ENCODE measurements at places on chromosomes 4 and X.

DNA sequence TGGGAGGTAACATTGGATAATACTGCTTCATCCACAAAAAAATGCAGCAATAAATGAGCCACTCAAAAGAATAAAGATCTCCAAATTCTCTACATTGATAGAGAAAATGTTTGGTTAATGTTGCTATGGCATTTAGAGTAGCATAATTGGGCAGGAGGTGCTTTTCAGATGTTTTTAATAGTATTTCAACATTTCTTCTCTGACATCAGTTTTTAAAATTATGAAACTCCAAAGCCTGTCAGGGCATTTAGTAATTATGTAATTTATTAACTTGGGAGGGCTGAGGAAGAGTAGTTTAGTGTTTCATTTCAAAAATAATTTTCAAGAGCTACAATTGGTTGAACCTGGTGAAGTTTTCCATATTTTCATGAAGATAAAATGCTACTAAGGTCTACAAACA is 211.3 kb upstream of the INTU start:
- no peak for DNase-seq

- no peak for DNase-seq
Observed at GRCh38 chr4:41236032-41236431, 20.7 kb upstream of the UCHL1 start.

- no peak for DNase-seq
Observed at GRCh38 chr4:17132226-17132625, 233.8 kb upstream of the LDB2 start.

- no peak for DNase-seq
Observed at GRCh38 chr4:11565899-11566298, 137.2 kb upstream of the HS3ST1 start.

- no peak for DNase-seq
Observed at GRCh38 chr4:108155373-108155772, 13.4 kb downstream of the LEF1 start.

DNA sequence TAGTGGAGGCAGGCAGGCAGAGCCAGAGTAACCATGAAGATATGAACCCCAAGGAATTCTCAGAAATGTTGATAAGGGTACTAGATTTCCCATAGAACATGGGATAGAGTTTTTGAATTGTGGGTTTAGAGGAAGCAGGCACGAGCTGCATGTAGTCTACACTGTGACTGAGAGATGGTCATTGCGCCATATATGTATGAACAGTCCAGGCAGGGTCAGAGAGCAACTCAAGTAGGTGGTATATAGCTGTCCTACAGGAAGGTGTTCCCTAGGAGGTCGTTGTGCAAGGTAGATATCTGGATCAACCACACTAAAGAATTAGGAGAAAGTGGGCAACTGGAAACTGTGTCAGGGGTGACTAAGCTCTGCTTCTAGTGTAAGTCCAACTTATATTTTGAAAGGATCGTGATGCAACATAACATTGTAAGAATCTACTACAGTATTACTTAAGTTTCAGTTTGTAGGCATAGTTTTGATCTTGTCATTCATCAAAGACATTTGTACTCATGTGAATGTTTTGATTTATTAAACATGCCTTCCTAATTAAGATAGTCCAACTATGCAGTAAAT is 94.6 kb downstream of the HPGD start:
- no peak for DNase-seq

DNA sequence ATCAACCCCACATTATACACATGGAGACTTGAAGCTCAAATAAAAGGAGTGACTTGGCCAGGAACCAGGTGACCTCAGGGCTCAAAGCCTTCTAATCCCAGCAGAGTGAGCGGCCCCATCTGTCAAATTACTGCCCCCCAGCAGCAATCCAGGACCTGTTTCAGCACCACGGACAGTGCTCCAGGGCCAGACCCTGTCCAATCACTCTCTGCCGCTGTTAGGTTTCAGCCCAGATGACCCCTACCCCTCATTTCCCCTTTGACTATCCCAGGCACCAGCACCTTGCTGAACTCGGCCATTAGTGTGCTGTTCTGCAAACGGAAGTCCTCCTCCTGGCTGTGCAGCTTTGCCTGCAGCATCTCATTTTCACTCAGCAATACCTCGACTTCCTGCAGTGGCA is 5.1 kb downstream of the GRIPAP1 start:
- DNase-seq, result no peak

DNA sequence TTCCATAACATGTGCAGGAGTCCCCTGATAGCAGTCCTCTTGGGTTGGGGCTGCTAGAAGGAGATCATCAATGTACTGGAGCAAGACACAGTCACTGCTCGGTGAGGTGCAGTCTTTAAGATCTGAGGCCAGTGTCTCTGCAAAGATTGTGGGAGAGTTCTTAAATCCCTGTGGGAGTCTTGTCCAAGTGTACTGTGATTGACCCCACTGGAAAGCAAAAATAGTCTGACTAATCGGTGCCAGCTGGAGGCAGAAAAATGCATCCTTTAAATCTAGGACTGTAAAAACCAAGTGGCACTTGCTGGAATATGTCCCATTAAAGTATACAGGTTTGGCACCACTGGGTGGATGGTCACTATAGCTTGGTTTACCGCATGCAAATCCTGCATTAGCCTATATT is 31.1 kb downstream of the SULT1E1 start:
- no peak for DNase-seq

DNA sequence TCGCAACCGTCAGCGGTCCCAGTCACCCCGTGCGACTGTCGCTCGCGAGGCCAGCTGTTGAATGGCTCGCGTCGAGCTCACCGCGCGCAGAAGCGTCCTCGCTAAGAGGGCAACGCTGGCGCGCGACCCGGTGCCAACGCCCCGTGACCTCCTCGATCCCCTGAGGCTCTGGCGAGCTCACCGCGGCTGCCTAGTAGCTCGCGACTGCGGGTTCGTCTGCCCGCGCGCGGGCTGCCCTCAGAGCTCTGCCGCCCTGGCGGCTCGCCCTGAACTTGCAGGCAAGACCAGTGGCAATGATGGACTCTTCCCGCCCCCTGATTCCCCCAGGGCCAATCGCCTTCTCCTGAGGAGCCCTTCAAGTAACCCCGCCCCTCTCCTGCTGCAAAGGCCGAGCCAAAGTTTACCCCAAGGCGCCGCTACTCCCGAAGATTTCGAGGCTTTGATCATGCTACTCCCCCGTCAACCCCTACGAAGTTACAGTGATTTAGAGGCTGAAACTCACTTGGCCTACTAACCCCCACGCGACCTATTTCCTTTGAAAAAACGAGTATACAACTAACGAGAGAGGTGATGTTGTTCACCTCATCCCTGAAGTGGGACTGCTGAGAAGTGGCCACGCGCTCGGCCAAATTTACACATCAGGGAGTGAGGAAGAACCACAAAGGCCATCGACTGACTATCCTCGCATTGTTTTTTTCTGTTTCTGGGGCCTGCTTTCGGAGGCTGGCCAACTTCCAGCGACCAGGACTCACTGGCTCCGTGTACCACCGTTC is 37.5 kb downstream of the PGRMC1 start:
- DNase-seq, result no peak

GRCh38 chr4:109359040-109359646 is 56.7 kb upstream of the COL25A1 start:
- DNase-seq, result no peak

DNA sequence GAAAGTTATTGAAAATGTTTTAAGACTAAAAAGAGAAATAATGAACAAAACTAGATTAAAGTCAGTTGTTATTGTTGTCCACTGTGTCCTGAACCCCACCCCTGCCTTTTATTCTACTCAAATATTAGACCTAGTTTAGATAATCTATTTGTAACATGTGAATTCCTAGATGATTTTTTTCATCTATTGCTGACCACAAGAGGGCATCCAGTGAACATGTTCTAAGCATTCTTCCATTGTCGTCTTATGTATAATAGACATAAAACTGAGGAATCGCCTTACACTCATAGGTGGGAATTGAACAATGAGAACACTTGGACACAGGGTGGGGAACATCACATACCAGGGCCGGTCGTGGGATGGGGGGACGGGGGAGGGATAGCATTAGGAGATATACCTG is 36.4 kb upstream of the HPRT1 start:
- DNase-seq, result peak; percentile 0

DNA sequence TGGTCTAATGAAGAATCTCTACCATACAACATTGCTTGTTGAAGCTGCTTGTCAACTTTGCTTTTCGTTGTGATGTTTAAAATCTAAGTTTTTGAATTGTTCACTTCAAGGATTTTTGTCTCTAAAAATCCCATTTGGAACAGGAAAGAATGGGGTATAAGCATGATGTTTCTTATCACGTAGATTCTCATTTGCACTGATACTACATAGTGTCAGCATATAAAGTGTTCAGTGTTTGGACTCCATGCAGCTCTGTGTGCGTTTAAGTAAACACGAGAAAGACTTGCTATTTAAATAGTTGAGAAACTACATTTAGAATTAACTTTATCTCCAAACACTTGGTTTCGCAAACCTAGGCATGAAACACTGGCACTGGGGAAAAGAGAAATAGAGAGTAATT is 452.5 kb downstream of the NKX6-1 start:
- DNase-seq, result no peak

- no peak for DNase-seq
Observed at GRCh38 chrX:121832446-121832845, 785.0 kb downstream of the GLUD2 start.

GRCh38 chrX:3638280-3638873 is 75.1 kb downstream of the PRKX start:
- peak; percentile 0 for DNase-seq

- DNase-seq, result peak; percentile 36
Observed at GRCh38 chr4:72418458-72418857, 150.6 kb downstream of the ADAMTS3 start.

DNA sequence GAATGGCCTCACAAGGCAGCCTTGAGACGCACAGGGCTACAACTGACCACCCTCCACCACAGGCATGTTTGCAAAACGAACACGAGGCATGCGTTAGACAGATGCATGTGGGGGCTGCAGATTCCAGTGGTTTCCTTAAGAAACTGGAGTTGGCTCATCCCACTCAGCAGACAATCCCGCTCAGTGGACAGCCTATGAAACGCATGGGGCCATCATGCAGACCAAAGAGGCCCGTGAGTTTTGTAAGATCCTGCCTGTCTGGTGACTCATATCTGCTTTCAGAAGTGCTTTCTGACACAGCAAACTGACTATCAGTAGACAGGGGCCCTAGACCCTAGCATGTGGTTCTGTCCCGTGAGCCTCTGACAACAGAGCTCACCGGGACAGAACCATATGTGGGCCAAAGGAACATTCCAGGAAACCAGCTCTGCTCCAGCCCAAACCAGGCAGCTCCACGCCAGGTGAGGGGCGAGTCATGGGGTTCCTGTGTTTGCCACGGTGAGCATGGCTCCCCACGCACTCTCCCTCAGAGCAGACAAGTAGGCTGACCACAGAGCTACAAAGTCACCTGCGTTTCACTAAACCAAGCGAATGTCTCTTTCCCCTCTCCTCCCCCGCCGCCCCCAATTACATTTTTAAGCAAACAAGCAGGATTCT is 74.4 kb downstream of the MTMR1 start:
- DNase-seq, result no peak

DNA sequence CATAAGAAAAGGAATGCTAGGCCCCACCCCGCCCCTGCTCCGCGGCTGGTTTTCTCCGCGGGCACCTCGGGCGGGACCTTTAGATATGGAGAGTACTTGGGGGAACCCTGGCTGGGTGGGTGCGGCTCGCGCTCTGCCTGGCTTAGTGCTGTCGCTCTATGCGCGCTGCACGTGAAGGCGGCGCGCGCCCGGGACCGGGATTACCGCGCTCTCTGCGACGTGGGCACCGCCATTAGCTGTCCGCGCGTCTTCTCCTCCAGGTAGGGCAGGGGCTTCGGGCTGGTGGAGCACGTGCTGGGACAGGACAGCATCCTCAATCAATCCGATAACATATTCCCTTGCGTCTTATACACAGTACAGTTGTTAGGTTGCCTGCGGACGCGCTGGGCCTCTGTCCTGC is 56.0 kb downstream of the MAGEB10 start:
- DNase-seq, result no peak

DNA sequence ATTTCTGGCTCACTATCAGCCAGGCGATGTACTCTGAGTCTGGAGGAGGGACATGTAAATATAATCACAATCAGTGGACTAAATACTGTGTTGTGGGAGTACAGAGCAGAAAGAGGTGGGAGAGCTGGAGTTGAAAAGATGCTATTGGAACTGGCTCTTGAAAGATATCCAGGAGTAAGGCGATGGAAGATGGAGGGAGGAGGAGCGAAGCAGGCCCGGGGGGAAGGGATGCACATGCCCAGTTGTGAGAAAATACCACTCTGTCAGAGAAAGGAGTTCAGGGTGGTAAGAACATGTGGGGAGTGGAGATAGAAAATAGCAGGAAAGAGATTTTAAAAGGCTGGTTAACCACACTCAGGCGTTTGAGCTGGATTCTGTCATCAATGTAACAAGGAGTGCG is 216.9 kb upstream of the ETNPPL start:
- DNase-seq, result no peak

DNA sequence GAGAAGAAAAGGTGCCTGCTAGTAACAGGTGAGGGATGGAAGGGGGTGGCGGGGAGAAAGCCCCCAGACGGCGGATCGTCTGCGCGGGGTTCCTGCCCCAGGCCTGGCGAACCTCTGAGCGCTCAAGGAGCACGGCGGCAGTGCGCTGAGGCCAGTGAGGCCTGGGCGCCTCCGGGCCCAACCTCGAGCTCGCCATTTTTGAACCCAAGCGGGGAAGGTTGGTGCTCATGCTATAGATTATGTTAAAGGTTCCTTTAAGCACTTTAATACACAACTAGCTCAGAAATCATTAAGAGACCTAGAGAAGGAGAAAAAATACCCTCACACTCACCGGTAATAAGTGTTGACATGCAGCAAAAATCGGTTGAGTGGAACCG is 7.9 kb downstream of the PITX2 start:
- DNase-seq, result no peak

- DNase-seq, result no peak
Observed at GRCh38 chr4:168514249-168514852, 17.5 kb downstream of the PALLD start.

- DNase-seq, result no peak
Observed at GRCh38 chrX:24241822-24242648, 71.8 kb downstream of the SUPT20HL2 start.

DNA sequence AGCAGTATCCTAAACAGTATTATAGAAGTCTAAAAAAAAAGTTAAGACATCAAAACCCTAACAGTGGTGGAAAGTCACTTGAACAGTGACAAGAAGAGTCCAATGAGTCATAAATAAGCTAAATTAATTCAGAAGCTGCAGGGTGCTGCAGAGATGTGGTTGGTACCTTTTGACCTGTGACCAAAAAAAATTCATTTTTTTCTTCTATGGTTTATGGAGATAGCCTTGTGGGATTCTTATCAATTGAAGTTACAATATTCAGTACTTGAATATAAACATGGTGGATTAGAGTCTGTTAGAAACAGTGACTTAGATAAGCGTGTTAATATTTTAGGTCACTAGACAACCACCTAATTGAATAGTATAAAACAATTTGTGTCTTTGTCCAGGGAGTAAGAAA is 35.4 kb downstream of the CCSER1 start:
- no peak for DNase-seq

- peak; percentile 37 for DNase-seq
Observed at GRCh38 chr4:172042714-172043114, 229.5 kb downstream of the GALNTL6 start.

- no peak for DNase-seq
Observed at GRCh38 chr4:24659241-24659961, 75.0 kb upstream of the DHX15 start.
